Dermis blood vessel endothelial cell (primary cell): ENCODE measurements at places on chromosomes 7 and 10. TPM values are rescaled to one million over a fixed set of nuclear protein-coding genes. Genes with fewer than 3 reads are reported as not detected.

Gene ZNF518A
- total RNA-seq: 18.4 and 18.9 TPM in 2 replicates

Gene SRRM3
- 2.0 and 2.2 TPM in 2 replicates for total RNA-seq

Gene EPO
- not detected in 2 replicates for total RNA-seq

Gene GRID2IP
- 0.05 TPM in 1 of 2 replicates, not detected in the other for total RNA-seq

Gene RUFY2
- total RNA-seq: 18.2 and 23.5 TPM in 2 replicates

Gene ANKRD1
- total RNA-seq: 441 and 829 TPM in 2 replicates

Gene AKR1C8
- total RNA-seq: 1.5 TPM in 1 of 2 replicates, not detected in the other

Gene ASB10
- total RNA-seq: not detected in 2 replicates

Gene ELFN1
- total RNA-seq: 0.56 and 1.2 TPM in 2 replicates

Gene AOAH
- 0.09 TPM in 1 of 2 replicates, not detected in the other for total RNA-seq

Gene BLNK
- total RNA-seq: not detected in 2 replicates

Gene ZNF503
- 0.68 and 1.2 TPM in 2 replicates for total RNA-seq

Gene SLC18A3
- not detected in 2 replicates for total RNA-seq

Gene NYAP1
- total RNA-seq: 4.3 and 5.4 TPM in 2 replicates

Gene FRMPD2
- total RNA-seq: under 0.01 and 0.28 TPM in 2 replicates

Gene STAM
- 12.9 and 22.4 TPM in 2 replicates for total RNA-seq

Gene DGKB
- not detected in 2 replicates for total RNA-seq

Gene RNF32
- total RNA-seq: 0.23 and 1.4 TPM in 2 replicates

Gene MSMB
- not detected in 2 replicates for total RNA-seq

Gene STEAP2
- 1.4 and 1.7 TPM in 2 replicates for total RNA-seq

Gene CCL26
- total RNA-seq: not detected in 2 replicates

Gene CHRM2
- not detected in 2 replicates for total RNA-seq

Gene OPN1SW
- total RNA-seq: not detected in 2 replicates

Gene MYH16
- total RNA-seq: 0.19 TPM in 1 of 2 replicates, not detected in the other

Gene FKBP9
- 168 and 179 TPM in 2 replicates for total RNA-seq

Gene VSTM2A
- total RNA-seq: not detected in 2 replicates

Gene ATG9B
- total RNA-seq: 0.28 TPM in 1 of 2 replicates, not detected in the other
